Liver (tissue), 10 donors: ENCODE measurements at places on chromosomes 2 and 18. TPM values are rescaled to one million over a fixed set of nuclear protein-coding genes. Genes with fewer than 3 reads are reported as not detected.
A peak's percentile ranks its signal among the peaks of the same experiment; 100 is the strongest.

Gene C2orf69
- total RNA-seq = 6.3 TPM

Gene TXNL4A
- 23.8 TPM for total RNA-seq

DNA sequence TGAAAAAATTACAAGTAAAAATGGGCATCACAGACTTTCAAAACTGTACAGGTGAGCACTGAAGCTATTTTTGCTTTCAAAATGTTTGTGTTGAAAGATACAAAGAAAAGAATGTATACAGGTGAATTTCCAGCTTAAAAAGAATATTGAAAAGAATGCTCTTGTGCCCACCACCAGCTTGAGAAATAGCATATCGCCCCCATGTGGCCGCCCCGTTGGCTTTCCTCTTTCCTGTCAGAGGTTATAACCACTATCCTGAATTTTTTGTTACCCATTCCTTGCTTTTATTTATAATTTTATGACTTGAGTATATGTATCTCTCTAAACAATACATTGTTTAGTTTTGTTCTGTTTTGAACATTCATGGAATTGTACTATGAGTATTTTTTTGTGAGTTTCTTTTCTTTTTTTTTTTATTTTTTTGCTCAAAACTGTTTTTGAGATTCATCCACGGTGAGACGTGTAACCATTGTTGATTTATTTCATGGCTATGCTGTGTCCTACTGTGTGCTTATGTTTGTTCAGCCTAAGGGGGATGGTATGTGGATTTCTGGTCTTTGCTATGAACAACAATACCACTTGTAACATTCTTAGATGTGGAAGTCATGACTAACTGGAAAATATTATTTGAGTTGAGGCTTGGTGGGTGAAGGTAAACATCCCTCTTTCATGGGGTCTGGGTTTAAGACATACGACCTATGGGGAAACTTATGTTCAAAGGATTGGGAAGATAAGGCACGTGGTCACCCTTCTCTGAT lies 11.6 kb downstream of the TRPM8 start:
- H3K4me1 ChIP-seq = no peaks in the 10 kb centered on the region
- no peak overlapping the region for H3K4me3 ChIP-seq
- no peak overlapping the region for H3K27ac ChIP-seq
- H3K27me3 ChIP-seq = peaks cover 4% of the 10 kb centered on the region
- H3K36me3 ChIP-seq = no peaks in the 10 kb centered on the region

DNA sequence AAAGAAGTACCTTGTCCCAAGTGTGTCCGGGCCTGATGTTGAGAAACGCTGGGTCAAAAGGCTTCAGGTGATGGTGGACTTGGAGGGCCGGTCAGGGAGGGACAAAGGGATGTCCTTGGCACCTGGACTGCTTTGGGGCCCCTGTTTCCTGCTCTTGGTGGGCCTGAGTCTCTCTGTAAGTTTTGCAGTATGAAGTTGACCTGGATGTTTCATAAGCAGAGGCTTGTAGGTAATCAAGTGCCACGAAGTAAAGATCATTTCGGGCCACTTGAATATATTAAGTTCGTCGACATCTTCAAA lies 29.4 kb downstream of the ASAP2 start:
- no peaks in the 10 kb centered on the region for H3K36me3 ChIP-seq
- H3K4me1 ChIP-seq = no peaks in the 10 kb centered on the region
- H3K4me3 ChIP-seq = no peak overlapping the region
- no peaks in the 10 kb centered on the region for H3K27me3 ChIP-seq

GRCh38 chr2:85999061-85999831 lies 106.4 kb downstream of the POLR1A start:
- H3K36me3 ChIP-seq = no peaks in the 10 kb centered on the region
- DNase-seq = no peak
- no peaks in the 10 kb centered on the region for H3K27me3 ChIP-seq
- peak overlapping the region; percentile 40 for H3K27ac ChIP-seq
- no peaks in the 10 kb centered on the region for H3K4me1 ChIP-seq

- no peaks in the 10 kb centered on the region for H3K27me3 ChIP-seq
- no peaks in the 10 kb centered on the region for H3K4me1 ChIP-seq
- no peak overlapping the region for H3K4me3 ChIP-seq
- no peaks in the 10 kb centered on the region for H3K36me3 ChIP-seq
- H3K27ac ChIP-seq = no peak overlapping the region
- no peak for DNase-seq
Observed at GRCh38 chr2:50995610-50996009, 36.3 kb downstream of the NRXN1 start.
